ENCODE measurements at places on chromosomes 6 and 20.

DNA sequence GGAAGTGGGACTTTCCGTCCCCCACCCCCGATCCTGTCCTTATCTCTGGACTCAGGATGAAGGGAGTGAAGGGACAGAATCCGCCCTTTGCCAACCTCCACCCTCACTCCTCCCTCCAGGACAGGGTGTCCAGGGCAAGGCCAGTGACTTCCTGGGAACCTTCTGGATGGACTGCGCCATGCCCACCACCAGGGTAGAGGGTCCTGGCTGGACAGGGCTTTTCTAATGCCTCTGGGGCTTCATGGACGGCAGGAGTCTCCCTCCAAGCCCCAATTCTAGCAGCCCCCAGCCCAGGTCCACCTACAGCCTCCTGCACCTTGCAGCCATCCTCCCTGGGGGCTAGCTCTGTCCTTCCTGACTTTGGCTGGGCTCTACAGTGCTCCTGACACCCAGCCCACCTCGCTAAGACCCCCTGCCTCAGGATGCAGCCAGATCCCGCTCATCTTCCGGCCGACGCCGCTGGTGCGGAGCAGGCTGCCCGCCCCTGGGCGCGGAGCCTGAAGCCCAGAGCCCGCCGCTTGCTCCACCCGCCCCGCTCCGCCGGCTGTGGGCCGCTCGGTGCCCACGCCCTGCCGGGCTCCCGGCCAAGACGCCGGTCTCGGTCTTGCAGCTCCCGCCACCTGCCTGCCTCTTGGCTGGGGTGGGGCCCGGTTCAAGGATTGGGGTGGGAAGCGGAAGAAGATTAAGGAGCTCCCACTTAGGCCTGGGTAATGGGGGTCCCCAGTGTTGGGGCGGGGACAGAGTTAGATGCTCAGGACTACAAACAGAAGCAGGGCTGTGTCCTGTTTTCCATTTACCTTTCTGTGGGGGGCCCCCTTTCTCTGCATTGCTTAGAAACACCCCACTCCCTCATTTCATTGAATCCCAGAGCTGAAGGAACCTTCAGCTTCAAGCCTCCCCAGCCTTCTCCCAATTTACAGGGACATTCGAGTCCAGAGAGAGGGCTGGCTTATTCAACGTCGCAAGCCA lies 72.8 kb downstream of the MDGA1 start:
- no peak for DNase-seq

GRCh38 chr20:24872291-24873024 lies 76.6 kb upstream of the CST7 start:
- no peak for DNase-seq

DNA sequence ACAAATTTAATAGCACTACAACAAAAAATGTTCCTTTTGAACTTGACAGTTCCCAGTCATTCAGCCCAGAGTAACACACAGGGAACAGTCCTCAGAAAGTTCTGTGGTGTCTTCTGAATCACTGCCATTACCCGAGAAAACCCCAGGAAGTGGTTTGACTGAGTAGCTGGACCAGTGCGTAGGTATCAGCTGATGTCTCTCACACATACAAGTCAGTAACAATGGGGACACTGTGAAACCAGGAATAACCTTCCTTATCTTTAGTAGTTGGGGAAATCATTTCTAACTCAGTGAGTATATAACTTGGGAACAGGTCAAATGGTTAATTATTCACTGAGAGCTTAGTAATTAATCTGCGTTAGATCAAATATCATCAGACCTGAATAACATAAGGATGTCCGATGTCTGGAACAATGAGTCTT lies 73.1 kb downstream of the HIVEP2 start:
- no peak for DNase-seq

- no peak for DNase-seq
Measured at GRCh38 chr20:17834804-17835203, 133.8 kb downstream of the SNX5 start.

DNA sequence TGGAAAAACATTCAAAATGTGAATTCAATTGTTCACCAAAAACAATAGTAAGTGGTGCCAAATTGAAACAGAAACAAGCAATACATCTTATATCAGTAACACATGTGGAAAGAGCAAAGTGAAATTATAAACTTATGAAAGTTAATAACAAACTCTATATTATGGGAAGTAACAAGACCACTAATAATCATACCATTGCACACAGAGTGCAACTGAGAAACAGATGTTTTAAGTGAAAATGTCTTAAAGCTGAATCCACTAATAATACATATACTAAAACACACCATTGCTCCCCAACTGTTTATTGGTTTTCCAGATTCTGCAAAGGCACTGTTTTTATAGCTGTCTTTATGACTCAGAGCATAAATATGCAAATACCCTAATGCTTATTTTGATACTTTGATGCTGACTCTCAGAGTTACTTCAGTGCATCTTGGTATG lies 292.3 kb downstream of the RFPL4B start:
- DNase-seq: no peak

DNA sequence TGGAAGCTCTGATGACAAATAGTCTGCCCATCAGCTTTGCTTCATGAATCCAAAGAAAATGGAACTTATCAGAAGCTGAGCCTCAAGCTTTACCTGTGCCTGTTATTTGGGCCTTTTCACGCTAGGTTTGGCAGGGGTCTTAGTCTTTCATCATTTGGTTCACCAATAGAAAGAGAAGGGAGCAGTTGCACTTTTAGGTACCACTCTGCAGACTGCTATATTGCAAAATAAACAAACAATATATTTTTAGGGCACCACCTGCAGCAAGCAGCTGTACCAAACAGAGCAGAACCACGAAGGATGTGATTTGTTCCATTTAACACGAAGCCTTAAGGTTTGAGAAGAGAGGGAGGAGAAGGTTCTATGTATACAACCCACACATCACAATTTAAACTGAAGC lies 291.4 kb upstream of the RNF217 start:
- DNase-seq: no peak

All from NCI-H1930 (cell line).